Glutamatergic neuron (in vitro differentiated cells): ENCODE measurements at places on chromosomes 5 and 9.

GRCh38 chr9:87643778-87644570 lies 81.9 kb upstream of the CTSL start:
- DNase-seq, result no peak
- H3K36me3 ChIP-seq, result peaks cover 4% of the 10 kb centered on the region
- peak overlapping the region; percentile 92 for H3K27ac ChIP-seq
- H3K4me3 ChIP-seq, result peak overlapping the region; percentile 35
- H3K27me3 ChIP-seq, result peaks cover 8% of the 10 kb centered on the region
- H3K4me1 ChIP-seq, result peaks cover 33% of the 10 kb centered on the region

DNA sequence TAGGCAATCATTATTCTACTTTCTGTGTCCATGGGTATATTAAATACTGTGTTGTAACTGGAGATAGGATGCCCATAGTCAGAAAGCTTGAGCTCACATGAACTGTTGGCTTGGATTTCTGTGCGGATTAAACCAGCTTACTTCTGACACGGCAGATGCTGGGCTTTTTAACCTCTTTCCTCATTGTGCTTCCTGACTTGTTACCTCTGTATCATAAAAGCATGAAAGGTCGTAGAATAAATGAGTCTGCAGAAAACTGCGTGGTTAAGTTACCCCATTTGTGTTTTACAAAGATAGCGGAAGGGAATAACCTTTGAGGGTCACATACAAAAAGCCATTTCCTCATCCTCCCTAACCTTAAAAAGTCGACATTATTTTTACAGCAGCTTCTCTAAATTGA lies 199.5 kb upstream of the DMRT1 start:
- no peaks in the 10 kb centered on the region for H3K4me1 ChIP-seq
- DNase-seq, result no peak
- H3K36me3 ChIP-seq, result peaks cover 4% of the 10 kb centered on the region
- H3K27ac ChIP-seq, result no peak overlapping the region
- H3K4me3 ChIP-seq, result no peak overlapping the region

- no peak for DNase-seq
- no peak overlapping the region for H3K27ac ChIP-seq
- no peaks in the 10 kb centered on the region for H3K4me1 ChIP-seq
- no peaks in the 10 kb centered on the region for H3K36me3 ChIP-seq
- H3K4me3 ChIP-seq, result no peak overlapping the region
Measured at GRCh38 chr5:57700484-57700883, 217.9 kb upstream of the ACTBL2 start.

- no peaks in the 10 kb centered on the region for H3K36me3 ChIP-seq
- DNase-seq, result no peak
- no peaks in the 10 kb centered on the region for H3K4me1 ChIP-seq
- peaks cover 8% of the 10 kb centered on the region for H3K27me3 ChIP-seq
- H3K27ac ChIP-seq, result no peak overlapping the region
Measured at GRCh38 chr9:34536685-34537084, 13.9 kb upstream of the ENHO start.

DNA sequence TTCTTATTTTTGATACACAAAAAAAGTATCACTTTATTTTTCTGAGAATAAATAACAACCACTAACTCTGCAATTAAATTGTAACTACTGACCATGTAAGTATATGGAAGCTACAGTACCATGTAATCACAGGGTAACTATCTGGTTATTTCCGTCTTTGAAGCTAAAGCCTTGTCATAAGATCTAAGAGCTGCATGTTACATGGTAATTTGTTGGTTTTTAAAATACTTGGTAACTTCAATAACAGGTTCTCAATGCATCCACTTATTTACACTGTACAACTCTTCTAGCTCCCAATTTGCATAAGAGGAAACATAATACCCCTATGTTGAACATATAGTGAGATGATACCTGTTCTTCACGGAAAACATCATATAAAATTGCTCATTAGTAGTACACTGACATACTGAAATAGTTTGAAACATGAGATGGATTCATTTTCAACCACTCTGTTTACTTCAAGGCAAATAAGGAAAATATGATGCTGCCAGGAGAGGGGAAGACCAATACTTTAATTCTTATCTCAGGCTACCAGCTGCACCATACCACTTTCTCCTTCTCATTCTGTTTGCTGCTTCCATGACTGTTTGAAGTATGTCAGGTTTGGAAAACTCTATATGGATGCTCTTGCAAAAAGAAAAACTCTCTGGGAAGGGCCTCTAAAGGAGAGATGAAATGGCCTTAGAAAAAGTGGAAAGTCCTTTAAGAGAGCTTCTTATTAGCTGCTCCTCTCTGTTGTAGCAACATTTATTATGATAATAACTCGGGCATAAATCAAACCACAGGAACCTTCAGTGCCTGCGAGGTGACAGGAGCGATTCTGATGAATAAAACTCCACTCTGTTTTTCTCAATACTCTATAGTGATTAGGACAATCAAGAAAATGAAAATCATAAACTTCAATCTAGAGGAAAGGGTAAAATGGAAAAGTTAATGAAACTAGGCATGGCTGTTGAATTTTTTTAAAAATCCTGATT lies 150.2 kb downstream of the KIAA0825 start:
- no peak overlapping the region for H3K27ac ChIP-seq
- no peak overlapping the region for H3K4me3 ChIP-seq
- H3K27me3 ChIP-seq, result no peaks in the 10 kb centered on the region
- no peaks in the 10 kb centered on the region for H3K36me3 ChIP-seq
